ENCODE measurements at places on chromosomes 11 and 22.

GRCh38 chr11:8222820-8223512, 40.7 kb downstream of the LMO1 start:
- no peak for DNase-seq

DNA sequence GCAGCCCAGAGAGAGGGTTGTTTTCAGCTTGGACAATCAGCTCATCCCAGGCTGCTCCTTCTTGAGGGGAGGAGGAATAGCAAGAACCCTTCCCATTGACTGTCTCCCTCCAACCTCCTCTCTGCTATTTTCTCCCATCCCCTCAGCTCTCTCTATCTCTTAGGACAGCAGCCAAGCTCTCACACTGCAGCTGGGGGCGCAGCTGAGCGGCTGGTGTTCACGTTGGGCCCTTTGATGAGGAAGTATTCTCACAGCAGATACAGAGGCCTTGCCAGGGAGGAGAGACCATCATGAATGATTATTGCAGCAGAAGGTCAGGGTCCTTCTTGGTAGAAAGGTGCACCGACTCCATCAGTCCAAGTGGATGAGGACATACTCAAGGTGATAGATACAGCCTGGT, 26.5 kb upstream of the CADM1 start:
- no peak for DNase-seq

DNA sequence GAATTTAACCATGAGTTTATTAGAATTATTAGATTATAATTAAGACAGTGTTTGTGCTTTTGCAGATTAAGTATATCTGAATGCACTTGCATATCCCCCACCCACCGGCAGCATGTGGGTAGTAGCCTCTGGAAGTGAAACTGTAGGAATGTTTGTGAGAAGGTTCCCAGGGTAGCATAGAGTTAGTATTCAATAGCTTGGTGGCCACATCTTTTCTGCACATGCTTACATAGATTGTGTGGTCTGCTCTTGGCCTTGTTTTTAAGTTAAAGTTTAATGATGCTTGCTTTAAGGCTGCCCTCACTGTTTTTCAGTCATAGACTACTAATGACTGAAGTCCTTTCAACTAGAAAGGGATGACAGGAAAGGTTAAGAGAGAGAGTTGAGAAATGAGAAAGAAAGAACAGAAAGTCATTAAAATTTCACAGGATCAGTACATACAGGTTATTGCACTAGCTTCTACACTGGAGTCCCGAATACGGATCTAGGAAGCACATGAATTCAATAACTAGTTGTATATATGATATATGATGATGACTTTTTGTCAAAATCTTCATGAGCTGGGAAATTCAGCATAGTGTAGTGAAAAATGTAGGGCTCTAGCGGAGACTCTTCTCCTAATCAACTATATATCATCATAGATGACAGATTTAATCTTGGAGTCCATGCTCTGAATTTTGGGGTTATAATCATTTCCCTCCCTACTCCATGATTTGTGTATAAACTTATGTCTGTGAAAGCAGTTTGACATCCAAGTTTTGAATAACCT, 137.1 kb downstream of the ARHGAP42 start:
- no peak for DNase-seq

DNA sequence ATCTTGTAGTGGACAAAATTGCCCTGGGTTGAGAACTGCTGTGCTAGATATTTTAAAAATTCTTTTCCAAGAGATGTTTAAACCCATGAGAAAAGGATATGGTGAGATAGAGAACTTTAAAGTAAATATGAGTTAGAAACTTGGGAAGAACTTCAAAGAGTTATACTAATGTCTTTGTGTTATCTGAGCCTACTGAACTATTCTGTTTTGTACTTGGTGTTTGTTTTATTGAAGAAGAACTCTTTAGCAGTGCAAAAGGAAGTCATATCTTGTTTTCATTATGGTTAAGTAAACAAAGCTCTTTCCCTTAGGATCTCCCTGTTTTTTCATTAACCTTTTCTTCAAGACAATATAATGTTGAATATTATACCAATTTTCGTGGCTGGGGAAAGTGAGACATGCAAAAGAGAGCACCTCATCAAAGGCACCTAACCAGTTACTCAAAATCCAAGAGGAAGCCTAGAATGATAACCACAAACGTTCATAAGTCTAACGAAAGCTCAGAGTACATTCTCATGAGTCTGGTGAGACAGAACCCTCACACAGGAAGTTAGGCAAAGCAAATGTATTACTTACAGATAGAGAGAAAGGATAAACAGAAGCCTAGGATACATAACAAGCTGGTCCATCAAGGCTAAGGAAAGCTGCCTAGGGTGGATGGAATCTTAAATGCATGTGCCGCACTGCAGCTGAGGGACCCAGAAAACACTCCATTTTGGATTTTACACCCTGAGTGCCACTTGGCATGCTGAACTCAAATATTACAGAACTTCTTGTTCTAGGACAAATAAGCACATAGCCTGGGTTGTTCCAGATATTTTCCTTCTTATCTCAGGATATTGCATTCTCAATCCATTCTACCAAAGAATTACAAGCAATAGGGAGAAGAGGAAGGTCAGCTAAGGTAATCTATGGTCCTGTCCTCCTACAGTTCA, 112.5 kb upstream of the ANO3 start:
- no peak for DNase-seq

DNA sequence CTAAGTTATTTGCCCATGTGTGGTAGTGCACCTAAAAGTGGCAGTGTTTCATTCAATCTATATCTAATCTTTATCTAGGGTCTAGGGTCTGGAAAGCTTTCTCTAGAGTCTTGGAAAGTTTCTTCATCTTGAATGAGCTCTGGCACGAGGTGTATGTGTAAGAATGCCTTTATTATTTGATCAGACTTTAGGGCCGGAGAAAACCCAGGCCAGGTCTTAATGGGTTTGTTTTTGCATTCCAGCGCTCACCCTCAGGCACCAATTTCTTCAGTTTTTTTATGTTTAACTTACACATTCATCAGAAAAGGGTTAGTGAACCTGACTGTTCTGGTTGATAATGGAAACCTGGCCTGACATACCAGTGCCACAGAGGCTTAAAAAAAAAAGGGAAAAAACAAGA, 68.3 kb upstream of the SLN start:
- no peak for DNase-seq

DNA sequence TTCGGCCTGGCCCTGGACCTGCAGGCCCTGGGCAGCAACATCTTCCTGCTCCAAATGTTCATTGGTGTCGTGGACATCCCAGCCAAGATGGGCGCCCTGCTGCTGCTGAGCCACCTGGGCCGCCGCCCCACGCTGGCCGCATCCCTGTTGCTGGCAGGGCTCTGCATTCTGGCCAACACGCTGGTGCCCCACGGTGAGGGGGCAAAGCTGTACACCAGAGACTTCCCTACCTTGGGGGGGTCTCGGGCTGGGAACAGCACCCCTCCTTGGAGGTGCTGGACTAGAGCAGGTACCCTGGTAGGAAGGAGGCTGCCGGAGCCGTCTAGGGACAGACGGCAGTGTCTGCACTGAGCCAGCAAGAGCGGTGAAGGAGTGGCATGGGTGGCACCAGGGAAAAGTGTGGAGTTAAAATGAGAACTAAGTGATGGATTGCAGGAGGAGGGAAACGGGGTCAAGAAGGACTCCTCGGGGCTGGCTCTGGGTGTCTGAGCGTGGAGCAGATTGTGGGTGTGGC, 8.7 kb downstream of the SLC22A12 start:
- no peak for DNase-seq

DNA sequence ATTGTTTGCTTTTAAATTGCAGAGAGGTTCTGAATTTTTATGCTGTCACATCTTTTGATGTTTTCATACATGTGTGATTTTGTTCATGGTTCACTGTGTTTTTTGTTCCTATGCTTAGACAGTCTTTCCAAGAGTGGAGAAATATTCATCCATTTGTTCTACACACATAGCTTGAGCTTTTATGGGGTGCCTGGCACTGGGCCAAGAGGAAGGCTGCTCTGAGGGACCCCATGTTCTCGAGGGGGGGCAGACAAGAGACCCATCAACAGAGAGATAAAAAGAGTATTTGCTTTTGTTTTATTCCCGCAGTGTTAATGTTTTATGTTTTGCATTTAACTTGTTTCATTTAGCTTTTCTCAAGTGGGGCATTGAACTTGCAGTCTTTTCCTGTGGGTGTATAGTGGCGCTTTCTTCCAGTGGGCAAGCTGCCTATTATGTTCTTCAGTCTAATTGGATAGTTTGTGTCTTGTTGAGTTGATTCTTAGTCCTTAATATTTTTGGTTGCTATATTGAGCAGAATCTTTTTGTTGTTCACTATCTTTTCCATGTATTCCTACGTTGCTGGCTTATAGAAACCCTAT, 57.7 kb downstream of the CABIN1 start:
- DNase-seq = no peak

GRCh38 chr22:17250380-17251082, 31.3 kb upstream of the ADA2 start:
- DNase-seq = no peak

DNA sequence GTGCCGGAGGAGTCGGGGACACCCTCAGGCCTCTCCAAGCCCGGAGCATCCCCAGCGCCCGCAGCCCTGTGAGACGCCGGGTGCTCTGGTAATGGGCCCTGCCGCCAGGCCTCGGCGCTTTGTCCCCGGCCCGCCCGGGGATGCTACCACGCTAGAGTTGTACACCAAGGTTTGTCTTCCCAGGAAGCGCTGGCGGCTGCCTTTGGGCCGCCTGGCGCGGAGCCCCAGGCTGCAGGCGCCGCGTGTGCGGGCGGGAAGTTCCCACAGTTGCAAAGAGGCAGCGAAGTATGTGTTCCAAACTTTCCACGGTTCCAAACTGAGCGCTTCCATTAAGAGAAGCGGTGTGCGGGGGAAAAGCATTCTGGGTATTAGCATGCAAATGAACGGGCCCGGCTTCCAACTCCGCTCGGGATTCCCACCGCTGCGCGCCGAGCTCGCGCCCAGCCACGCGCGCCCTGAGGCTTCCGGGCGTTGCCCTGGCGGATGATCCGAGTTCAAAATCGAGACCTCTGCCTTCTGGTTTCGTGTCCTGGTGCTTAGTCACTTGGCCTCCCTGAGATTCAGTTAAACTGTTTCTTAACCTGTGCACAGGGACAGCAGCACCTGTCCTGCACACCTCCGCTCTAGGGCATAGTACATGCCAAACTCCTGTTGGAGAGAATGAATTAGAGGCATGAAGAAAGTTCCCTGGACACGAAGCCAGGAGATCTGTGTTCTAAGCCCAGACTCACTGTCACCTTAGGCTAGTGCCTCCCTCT, 1.3 kb upstream of the PATZ1 start:
- peak; percentile 67 for DNase-seq

DNA sequence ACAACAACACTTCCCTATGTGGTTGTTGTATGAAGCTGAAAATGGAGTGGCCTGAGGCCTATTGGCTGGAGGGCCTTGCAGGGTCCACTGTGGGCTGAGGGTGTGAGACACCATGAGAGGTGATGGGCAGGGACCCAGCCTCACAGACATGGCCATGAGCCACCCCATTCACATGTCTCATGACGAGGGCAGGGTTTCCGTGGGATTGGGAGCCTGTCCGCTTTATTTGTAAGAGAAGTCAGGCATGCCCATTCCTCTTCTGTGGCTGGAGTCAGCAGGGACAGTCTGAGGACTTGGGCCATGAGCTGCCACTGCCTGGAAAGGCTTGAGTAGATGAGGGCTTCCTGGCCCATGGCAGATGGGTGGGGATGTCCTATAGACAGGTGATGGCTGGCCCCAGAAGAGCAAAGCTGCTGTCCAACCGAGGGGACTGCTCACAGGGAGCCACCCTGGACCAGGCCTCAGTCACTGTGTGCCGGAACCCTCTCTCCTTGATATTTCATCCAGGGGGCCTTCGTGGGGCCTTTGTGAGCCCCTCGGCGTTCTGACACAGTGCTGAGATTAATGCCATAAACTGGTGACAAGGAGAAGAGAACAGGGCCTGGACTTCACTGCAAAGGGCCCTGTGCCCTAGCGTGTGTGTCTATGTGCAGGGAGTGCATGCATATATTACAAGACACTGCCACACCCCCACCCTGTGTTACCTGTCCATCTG, 971.9 kb downstream of the BRD1 start:
- DNase-seq = no peak

- no peak for DNase-seq
Observed at GRCh38 chr11:26841818-26842473, 120.1 kb upstream of the SLC5A12 start.

DNA sequence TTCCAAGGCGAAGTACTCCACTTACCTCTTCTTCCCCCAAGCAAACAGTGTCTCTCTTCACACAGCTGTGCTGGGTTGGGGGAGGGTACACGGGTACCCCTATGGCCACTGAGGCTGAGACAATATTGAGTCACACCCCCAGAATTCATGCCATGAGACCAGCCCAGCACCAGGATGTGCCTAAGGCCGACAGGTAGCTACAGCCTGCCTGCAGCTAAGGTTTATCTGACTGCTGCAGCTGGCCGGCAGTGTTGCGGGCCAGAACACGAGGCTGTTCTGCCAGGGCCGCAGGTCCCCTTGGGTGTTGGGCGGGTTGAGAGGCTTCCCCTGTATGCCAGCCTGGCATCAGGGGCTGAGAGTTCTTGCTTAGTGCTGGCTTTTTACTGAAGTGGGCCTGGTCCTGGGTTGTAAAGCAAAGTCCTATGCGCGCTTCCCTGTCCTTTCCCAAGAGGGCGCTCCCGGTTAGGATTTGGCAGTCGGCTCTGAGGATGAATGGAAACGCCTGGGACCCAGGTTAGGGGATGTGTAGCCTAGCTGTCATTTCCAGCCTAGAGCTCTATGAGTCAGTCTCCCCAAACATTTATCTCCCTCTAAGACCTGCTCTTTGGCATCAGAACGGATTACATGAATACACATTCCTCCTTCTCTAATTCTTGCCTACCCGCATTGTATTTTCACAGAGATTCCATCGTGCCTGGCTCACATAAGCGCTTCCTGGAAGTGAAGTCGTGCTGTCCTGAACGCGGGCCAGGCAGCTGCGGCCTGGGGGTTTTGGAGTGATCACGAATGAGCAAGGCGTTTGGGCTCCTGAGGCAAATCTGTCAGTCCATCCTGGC, 7.1 kb downstream of the USP18 start:
- DNase-seq = peak; percentile 58

DNA sequence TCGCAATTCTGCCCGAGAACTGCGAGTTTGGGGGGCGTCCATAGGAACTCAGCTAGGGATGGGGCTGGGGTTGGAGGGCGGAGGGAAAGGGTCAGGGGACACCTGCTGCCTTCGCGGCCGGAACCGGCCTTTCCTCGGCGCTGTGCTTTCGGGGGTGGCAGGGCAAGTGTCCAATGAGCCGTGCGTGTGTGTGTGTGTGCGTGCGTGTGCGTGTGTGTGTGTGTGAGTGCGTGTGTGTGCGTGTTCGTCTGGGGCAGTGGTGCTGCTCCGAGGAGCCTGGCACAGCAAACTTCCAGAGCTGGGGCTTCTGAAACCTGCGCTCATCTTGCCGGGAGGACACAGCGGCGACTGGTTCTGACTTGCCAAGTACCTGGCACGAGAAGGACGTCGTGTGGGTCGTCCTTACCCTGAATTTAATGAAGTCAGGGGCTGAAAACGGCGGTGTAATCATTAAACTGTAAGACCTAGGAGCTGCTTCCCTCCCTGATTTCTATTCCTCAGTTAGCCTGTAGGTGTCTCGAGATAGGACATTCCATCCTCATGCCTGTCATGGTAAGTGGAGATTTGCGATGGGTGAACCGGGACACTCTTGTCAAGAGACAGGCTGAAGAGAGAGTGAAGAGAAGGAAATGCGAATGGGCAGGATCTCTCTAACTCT, 27.0 kb upstream of the AMOTL1 start:
- DNase-seq = peak; percentile 44

- no peak for DNase-seq
Observed at GRCh38 chr11:75313513-75314272, 37.8 kb downstream of the ARRB1 start.
